ENCODE measurements at places on chromosomes 4 and X.

- DNase-seq = no peak
Observed at GRCh38 chr4:112884406-112884805, 165.0 kb upstream of the ANK2 start.

DNA sequence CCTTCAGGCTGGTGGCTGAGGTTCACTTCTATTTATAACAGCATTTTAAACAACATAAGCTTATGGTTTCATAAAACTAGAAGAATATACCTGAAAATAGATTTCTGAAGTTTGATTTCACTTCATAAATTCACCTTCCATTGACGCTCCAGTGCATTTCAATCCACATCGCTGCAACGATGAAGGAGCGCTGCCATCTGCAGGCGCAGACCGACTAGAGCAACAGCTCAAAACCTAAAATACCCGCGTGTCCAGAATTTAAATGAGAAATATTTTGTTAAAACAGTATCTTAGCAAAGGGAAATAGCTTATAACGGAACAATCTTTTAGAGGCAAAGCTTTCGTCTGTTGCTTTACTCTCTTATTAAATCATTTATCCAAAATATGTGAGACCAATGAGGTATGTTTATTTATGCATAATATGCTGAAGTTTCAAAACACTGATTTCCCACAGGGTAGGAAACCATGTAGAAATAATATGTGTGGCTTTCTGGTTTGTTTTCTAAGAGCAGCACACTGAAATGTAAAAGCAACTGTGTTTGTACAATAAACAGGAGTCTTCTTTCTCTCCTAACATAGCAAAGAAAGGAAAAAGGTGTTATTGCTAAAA lies 816.4 kb upstream of the FRG1 start:
- DNase-seq = no peak

DNA sequence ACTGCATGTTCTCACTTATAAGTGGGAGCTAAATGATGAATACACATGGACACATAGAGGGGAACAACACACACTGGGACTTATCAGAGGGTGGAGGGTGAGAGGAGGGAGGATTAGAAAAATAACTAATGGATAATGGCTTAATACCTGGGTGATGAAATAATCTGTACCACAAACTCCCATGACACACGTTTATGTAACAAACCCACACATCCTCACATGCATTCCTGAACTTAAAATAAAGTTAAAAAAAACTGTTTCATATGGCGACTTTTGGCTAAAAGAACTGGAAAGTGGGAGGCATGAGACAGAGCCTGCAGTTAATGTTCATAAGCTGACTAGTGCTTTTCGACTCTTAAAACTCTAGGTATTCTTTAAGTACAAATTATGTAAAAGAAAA lies 98.9 kb upstream of the NPFFR2 start:
- DNase-seq = no peak

- DNase-seq = peak; percentile 60
Observed at GRCh38 chr4:168524006-168524405, 27.2 kb downstream of the PALLD start.
